ENCODE measurements at places on chromosomes 16 and 17.

DNA sequence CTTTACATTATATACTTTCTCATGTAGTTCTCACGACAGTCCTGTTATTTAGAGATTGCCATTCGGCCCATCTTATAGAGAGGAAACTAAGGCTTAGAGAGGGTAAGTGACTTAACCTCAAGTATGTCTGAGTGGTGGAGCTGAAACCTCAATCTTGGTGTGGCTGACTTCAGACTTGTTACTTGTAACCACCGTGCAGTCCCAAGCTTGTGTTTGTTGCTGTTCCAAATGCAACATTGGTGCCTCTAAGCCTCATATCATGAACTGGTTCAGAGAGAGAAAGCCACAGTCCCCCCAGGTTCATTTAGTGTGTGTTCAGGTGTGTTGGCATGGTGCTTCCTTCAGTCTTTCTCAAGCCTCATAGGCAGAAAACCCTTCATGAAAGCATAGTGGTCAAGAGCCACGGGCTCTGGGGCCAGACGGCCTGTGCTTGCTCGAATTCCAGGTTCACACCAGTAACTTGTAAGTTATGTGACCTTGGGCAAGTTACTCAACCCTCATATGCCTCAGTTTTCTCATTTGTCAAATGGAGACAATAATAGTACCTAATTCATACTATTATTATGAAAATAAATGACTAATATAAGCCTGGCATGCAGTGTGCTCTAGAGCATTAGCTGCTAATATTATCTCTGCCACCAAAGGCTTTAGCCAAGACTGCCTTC, 39.9 kb downstream of the CDH1 start:
- no peak for DNase-seq

DNA sequence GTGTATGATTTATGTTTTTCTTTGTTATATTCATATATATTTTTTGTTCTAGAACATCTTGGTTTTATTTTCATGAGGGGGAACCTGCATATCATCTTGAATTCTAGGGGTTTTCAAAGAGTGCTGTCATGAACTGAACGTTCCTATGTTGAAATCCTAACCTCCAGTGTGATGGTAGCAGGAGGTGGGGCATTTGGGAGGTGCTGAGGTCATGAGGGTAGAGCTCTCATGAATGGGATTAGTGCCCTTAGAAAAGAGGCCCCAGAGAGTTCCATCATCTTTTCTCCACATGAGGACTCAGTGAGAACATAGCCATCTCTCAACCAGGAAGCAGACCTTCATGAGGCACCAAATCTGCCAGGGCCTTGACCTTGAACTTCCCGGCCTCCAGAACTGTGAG, 34.6 kb upstream of the CCDC182 start:
- DNase-seq: no peak

DNA sequence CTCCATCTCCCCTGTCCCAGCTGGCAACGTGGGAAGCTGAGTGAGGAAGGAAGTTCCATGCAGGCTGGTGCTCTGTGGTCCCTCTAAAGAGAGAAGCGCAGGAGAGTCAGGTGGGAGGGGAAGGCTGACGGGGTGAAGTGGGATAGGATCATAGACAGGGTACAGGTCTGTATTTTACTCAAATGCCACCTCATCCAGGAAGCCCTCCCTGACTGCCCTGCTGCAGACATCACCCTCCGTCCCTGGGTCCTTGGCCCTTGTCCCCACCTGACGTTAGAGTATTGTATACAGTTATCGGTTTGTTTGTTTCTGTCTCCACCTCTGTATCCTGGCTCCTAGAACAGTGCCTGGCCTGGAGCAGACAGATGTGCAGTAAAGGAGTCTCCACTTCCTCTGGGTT, 11.7 kb downstream of the CANT1 start:
- DNase-seq: no peak

GRCh38 chr17:63555500-63556156, 5.4 kb downstream of the DCAF7 start:
- DNase-seq: no peak

DNA sequence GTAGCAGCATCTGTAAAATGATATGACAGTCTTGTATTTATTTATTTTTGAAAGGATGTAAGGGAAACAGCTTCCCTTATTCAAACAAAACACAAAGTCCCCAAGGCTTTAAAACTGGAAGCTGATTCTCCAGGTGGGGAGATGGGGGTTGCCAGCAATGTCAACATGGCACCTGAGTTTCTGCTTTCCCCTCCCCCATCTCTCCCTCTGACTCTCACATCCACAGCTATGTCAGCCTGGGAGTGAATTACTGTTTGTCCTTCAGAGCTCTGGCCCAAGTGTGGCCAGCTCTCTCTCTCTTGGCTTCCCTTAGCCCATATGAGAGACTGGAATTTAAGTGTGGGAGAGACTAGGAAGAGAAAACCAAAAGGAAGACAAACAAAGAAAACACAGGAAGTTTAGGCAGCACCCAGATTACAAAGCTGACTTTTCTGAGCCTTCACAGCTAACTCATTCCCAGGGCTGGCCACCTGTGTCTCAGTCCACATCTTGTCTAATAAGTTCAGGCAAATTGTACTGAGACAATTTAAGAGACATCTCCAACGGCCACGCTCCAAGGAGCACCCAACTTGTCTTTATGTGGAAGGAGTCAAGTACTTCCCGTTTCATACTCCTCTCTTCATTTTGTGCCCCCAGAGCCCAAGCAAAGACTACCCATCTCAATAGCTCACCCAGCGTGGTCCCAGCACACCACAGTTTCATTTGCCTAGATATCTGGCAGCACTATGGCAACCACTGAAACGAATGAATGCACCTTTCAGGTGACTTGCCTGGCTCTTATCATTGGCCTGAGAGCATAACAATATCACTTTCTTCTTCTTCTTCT, 69.2 kb downstream of the SOX9 start:
- no peak for DNase-seq

GRCh38 chr16:11637320-11637719, 30.9 kb upstream of the SNN start:
- DNase-seq: no peak

Measured in nucleus accumbens (tissue), 56 donors.